ENCODE measurements at places on chromosomes 13 and 19.

DNA sequence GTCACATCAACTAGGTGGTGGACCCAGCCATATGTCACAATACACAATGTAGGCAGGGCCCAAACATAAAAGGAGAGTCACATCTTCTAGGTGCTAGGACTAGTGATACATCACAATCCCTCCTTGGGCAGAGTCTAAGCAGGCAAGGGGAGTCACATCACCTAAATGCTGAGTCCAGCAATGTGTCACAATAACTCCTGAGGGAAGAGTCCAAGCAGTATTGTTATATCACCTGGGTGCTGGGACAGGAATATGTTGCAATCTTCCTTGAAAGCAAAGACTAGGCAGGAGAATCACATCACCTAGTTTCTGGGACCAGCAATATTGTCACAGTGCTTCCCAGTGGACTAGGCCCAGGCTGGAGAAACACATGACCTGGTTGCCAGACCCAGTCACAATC is 29.4 kb upstream of the ZNF729 start:
- no peak for DNase-seq

DNA sequence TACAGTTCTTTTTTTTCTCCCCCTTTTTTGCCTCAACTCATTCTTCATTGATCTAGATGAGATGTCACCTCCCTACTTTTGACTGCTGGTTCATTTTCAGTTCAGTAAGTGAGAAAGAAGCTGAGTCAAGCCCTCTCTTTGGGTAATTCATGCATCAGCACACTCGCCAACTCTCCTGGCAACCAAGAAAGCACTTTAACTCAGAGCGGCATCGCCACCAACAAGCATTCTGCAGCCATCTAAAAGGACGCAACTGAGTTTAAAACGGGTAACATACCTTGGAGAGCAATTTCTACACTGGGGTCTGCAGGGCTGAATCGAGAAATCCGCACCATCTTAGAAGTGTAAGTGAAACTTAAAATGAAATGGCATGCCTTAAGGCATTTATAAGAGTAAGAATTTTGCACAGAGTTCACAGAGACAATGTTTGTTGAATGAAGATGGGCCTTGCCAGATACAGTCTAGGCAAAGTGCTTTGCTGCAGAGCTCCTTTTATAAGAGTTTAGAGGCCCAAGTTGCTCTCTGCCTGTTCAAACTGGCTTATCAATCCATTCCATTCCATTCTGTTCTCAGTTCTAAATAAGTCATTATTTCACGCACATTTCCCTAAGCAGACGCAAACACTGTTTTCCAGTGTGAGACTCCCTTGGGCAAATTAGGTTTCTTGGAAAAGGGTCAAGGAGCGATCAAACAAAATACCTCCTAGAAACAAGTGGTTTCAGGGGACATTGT is 338.0 kb downstream of the ENOX1 start:
- DNase-seq: no peak

- DNase-seq: no peak
Observed at GRCh38 chr13:79918620-79919019, 422.3 kb downstream of the SPRY2 start.

GRCh38 chr13:106570299-106570852 is 2.4 kb upstream of the ARGLU1 start:
- peak; percentile 60 for DNase-seq

DNA sequence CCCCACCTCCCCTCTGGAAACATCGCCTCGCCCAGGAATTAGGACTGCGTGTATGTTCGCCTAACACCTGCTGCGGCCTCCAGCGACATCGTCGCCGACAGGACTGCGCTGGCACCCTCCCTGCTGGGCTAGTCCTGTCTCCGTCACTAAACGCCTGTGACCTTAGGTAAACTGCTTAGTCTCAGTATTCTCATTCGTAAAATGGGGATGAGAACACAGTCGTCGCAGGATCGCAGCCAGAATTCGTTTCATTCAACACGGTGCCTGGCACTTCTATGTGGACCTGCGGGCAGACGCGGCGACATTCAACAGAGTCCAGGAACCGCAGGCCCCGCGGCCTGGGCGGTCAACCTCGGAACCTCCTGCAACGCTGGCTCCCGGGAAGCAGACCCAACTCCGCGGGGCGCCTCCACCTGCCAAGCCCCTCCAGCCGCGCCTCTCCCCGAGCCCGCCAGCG is 485 bp downstream of the CRYL1 start:
- DNase-seq: peak; percentile 24

DNA sequence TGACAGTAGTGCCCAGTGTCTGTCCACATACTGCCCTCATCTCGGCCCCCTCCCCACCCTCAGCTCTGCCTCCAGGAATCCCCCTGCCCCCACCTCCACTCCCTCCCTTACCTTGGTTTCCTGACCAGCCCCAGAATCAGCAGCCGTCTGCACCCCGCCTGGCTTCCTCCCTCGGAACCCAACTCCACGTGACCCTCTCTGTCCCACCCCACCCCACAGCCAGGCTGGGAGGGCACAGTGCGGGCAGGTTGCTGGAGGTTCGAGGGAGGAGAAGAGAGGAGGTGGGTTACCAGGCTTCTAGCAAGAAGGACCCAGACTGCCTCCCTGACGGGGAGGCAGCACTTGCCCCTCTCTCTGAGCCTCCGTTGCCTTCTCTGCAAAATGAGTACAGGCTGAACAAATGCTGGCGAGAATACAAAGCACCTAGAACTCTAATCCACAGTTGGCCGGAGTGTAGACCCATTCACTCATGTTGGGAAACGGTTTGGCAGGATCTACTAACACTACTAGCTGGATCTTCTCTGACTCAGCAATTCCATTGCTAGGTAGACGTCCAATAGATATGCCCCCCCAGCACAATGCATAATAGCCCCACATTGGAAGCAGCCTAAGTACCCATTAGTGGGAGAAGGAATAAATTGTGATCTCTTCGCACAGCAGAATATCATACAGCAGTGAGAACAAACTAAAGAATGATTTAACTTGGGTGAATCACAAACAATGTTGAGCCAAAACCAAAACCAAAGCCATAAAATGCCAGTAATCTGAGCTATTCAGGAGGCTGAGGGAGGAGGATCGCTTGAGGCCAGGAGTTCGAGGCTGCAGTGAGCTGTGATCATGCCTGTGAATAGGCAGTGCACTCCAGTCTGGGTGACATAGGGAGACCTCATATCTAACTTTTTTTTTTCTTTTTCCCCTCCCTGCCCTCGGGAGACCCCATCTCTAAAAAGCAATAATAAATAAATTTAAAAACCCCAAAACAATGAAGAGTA is at the start of gene RASAL3:
Gene RASAL3 (minus strand): TSS at position 151 of the 992 bp plus-strand sequence. CDS start 186 bp downstream, outside the sequence.
- no peak for DNase-seq

DNA sequence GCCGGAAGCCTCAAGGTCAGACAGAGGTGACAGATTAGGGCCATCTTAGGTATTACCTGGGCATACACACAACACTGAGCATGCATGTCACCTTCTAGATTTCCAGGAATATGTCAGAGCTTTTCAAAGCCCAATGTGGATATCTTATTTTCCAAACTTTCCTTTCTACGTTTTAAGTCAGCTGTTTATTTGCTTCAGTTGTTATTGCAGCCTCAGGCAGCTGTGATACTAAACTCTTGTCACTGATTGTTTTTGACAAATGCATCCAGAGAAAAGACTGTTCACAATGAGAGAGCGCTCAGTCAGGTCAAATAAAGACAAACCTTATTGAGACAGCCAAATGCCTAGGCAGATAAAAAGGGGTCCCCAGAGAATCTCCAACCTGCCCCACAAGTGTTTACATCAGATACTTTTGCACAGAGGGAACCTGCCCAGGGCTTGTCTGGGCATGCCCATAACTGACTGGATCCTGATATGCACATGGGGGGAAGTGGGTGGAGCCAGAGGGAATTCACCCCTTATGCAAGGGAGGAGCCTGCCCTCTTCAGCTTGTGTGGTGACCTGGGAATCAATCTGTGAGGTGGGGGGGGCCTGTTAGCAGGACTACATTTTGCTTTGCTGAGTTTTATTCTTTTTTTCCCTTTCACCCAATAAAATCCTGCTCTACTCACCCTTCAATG is 28.5 kb downstream of the MED4 start:
- DNase-seq: no peak

DNA sequence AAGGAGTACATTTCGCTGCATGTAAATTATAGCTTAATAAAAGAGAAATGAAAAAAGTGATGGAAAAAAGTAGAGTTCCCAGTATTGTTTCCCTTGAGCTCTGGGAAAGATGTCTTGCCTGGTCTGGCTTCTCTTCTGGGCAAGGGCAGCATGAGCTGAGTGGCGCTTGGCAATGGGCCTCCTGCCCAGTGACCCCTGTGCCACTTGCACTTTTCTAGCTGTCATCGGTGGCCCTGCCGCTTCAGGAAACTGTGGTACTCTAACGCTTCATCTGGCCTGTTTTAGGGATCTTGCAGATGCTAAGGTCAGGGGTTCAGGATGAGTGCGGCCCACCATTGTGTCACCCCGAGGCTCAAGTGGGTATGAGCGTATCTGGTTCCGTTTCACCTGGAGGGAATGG is 161.4 kb downstream of the MTUS2 start:
- DNase-seq: no peak

GRCh38 chr19:48495396-48495795 is 16.2 kb downstream of the LMTK3 start:
- DNase-seq: no peak

DNA sequence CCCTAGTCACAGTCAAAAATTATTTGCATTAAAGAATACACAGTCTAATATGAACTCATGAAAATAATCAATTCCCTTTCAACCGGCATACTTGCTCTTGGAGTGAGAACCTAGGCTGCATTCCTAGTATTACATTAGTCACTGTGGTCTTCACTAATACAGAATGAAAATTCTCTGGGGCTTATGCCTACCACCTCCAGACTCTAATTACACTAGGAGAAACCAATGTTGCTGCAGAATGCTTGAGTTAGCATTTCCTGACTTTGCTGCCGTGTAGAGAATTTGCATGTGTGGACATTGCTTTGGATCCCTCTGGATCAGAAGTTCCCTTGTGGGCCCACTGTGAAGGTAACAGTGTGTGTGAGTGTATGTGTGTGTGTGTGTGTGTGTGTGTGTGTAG is 87.8 kb downstream of the CCNA1 start:
- no peak for DNase-seq
